Stimulated activated CD8-positive, alpha-beta memory T cell treated with anti-CD3 and anti-CD28 coated beads, Interleukin-4, amount 100 ng/mL, for 4 hours (primary cell): ENCODE measurements at places on chromosomes 4 and X.

DNA sequence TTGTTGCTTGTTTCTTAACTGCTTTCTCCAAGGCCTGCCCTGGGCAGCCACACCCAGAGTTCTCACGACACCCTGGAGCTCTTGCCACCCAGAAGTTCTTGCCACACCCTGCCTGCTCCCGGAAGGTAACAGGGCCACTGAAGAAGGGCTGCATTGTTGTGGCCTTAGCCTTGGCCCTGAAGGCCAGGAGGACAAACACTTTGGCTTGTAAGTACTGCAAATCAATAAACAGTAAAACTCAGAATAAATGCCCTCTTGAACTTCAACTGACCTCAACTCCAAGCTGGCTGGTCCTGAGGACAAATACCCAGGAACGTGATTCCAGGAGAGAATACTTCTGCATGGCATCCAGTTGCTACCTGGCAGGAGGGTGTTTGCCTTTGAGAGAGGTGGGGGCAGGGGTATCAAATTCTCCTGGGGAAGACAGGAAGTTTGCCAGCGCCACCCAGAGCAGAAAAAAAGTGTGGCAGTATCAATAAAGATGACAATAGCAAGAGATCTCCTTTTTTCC, 54.1 kb downstream of the TLR10 start:
- DNase-seq: no peak

GRCh38 chr4:54032558-54033135, 31.8 kb downstream of the CHIC2 start:
- no peak for DNase-seq

DNA sequence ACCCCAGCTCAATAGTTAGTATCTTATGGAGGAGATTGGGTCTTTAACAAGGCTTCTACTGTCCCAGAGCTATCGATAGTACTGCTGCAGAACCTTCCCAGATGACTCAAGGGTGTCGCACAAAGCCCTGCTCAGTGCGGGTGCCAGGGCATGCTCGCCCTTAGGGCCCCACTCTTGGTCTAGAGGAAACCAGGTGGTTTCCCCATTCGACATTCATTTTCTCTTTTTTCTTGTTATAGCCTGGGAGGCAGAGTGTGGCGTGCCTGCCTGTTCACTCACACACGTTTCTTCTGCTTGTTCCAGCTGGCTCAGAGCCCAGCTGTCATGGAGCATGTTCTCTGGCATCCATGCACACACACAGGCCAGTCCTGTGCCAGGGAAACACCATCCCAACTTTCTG, 144.5 kb downstream of the SMIM20 start:
- DNase-seq: no peak

DNA sequence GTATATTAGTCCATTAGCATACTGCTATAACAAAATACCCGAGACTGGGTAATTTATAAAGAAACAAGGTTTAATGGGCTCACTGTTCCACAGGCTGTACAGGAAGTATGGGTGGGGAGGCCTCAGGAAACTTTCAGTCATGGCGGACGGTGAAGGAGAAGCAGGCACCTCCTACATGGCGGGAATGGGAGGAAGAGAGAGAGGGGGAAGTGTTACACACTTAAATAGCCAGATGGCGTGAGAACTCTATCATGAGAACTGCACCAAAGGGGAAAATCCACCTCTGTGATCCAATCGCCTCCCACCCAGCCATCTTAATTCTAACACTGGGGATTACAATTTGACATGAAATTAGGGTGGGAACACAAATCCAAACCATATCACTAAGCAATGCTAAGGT, 98.9 kb upstream of the SH3RF1 start:
- DNase-seq: no peak

DNA sequence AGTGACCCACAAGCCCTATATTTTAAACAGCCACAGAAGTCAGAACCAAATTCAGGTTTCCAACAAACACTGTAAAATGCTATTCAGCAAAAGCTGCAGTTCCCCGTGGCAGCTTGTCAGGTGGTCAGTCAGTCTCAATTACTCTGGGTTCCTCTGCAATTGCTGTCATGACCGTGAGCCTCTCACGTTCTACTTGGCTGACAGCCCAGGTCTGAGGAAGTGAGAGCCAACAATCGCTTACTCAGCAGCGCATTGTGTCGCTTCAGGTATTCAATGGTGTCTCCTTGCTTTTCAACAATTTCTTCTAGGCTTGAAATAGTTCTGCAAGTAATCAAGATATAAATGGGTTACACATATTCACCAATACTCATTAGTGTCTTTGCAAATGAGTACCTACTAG, 25.8 kb downstream of the TRIM75 start:
- no peak for DNase-seq

DNA sequence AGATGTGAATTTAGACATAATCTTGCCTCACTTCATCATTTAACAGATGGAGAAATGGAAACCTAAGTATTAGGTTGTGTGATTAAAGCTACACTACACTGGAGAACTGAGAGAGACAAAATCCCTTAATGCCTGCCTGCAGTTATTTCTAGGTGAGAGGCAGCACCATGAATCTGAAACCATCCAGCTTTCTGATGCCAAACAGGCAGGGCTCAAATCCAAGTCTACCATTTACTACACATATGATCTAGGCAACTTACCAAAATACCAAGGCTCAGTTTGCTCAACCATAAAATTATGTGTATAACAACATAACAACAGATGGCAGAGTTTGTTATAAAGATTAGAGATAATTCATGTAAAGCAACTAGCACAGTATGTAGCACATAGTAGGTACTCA, 38.7 kb downstream of the GABRA4 start:
- no peak for DNase-seq

- no peak for DNase-seq
Observed at GRCh38 chr4:114286262-114286810, 306.9 kb upstream of the ARSJ start.

DNA sequence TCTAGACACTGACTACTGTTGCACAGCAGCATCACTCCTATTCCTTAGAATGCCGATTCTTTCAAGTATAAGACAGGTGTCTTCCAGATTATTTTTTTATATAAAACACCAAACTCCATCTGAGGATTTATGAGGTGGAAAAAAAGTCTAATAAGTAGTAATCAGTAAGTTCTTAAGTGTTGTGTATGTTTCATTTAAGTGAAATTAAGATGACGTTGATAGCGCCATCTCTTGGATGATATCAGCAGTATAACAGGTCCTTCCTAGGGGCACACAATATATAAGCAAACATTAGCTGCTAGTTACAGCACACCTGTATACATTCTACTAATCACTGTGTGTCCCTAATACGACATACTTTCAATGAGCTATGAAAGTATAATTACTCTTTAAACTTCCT, 99.6 kb upstream of the STS start:
- DNase-seq: no peak

- no peak for DNase-seq
Observed at GRCh38 chr4:152340818-152341217, 195.1 kb downstream of the FBXW7 start.

GRCh38 chrX:107429090-107429489, 20.4 kb upstream of the FRMPD3 start:
- DNase-seq: no peak

DNA sequence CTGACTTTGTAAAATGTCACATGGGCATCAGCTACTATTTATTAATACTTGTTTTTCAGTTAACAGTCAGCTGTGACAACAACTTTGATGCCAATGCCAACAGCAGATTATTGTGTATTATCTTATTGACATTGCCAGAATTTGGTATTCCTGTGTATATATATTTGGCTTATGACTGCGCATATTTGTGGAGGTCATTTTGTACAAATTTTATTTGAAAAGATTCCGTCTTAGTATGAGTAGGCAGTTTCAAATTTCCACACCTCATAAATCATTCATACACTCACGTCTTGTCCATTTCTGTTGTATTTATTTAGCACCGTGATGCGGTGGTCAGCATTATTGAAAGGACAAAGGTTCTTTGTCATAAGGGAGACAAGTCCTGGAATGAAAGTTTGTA, 558.2 kb upstream of the NDST4 start:
- DNase-seq: no peak

DNA sequence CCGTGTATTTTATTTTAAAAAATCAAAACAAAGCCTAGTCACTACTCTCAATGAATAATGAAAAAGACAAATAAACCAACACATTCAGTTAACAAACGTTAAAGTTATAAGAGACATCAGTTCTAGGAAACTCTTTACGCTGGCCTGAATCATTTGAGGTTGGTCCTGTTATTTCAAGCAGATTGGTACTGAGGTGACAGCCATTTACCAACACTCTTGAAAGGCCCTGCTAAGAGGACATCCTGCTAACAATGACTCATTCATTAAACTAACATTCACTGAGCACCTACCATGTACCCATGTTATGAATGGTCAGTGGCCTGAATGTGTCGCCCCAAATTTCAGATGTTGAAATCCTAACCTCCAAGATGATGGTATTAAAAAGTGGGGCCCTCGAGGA, 57.1 kb upstream of the ADGRG2 start:
- no peak for DNase-seq

- no peak for DNase-seq
Observed at GRCh38 chr4:8181119-8181518, 18.0 kb upstream of the SH3TC1 start.

GRCh38 chr4:2931512-2932301, 31.5 kb downstream of the NOP14 start:
- DNase-seq: no peak

DNA sequence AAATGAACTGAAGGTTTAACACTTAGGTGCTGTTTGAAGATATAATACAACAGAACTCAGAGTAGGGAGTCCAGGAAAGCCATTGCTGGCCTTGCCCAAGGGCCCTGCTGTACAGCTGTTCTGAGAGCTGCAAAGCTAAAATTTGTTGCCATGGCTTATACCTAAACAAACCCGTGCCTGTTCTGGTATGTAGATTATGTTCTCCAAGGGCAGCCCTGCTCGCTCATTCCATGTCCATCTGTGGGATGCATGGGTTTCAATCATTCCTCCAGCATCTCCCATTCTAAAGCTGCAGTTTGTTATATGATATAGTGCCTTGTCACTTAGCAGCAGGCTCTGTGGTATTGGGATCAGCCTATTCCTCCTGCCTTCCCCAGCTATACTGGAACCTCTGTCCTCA, 80.8 kb upstream of the BMPR1B start:
- DNase-seq: no peak

- DNase-seq: no peak
Observed at GRCh38 chr4:176478076-176478475, 158.3 kb downstream of the SPCS3 start.

DNA sequence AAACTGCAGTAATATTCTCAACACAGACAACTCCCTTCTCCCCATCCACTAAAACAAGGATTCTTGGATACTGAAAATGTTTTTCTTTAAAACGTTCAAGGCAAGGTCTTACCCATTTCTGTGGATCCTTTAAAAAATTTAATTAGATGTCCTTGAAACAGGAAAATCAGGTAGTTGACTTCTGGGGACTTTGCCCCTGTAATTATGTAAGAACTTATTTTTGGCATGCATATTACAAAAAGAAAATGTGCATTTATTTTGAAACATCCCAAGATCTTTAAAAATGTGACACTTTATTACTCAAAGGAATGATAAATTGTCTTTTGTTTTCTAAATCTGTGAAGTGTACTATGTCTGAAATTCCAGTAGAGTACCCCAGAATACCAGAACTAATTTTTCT, 25.8 kb downstream of the GUCY1B1 start:
- no peak for DNase-seq

DNA sequence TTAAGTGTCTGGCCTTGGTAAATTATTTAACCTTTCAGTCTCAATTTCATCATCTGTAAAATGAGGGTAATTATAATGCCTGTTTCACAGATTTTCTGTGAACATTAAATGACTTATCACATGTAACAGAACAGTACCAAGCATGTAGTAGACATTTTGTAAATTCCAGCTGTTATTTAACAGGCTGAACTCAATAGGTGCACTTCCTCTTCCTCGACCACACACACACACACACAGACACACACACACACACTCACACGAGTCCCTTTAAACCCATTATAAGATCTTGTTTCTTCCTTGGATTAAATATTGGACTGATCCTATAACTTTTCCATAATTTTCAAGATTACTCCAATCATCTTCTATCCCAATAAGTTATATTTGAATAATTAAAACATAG, 53.4 kb upstream of the COL25A1 start:
- no peak for DNase-seq

DNA sequence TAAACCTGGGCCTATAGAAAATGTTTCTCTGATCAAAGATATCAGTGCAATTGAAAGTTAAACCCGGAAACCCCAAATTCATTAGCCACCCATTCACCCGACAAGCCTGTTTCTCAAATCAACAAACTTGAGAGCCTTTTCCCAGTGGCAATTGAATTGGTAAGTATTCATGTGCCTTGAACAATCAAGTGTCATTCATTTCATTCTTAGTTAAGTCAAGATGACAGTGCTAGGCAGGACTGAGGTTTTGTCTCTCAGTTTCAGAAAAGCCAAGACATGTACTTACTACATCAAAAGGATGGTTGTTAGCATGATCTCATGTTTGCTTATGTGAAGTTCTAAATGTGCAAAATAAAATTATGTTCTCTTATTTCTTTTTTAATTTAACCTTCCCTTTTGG, 32.3 kb downstream of the CC2D2A start:
- DNase-seq: no peak

GRCh38 chrX:9576059-9576458, 111.2 kb downstream of the TBL1X start:
- no peak for DNase-seq

DNA sequence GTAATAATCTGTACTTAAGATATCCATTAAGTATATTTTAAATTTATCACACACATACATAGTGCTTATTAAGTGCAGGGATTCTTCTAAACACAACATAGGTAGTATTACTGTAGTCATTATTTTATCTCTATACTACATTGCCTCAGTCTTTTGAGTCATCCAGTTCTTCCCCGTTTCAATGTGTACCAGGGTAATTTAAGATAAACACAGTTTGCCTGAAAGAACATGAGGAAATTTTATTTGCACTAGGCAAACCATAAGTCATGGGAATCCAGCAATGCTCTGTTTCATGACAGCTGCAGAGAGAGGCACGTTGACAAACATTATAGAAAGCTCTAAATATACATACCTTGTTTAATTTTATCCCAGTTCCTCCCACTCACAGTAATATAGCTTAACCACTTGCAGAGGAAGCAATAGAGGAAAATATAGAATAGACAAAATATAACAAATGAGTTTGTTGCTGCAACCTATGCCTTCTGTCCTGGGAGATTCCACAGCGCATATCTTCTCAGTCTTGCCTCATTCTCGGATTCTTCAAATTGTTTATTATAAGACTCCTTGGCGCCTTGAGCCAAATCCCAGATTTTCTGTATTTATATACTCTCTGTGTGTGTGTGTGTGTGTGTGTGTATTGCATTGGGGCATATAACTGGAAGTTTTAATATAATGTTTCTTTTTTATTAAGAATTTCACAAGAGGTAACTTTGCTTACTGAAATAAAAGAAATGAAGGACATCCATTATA, 258.6 kb downstream of the FAM133A start:
- DNase-seq: no peak

DNA sequence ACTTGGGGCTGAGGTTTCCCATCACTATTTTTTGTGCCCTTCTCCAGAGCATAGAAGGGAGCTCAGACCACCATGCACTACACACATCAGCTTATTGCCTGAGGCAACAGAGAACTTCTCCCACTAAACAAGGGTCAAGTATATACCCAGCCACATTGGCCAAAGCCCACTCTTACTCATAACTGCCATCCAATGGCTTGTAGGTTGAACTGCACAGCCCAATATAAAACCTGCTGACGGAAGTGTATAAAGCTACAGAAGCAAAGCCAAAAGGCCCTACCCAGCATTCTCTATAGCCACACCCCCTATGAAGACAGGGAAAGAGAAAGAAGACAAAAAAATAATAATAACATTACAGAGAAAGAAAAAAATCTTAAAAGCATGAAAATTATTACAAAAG, 139.7 kb downstream of the LRBA start:
- DNase-seq: no peak
